Endothelial cell of coronary artery (primary cell): ENCODE measurements at places on chromosomes 2 and 18. TPM values are rescaled to one million over a fixed set of nuclear protein-coding genes. Genes with fewer than 3 reads are reported as not detected.

The BCL2 gene
- 1.0 and 2.2 TPM in 2 replicates for total RNA-seq

The CAPN14 gene
- under 0.01 and 0.09 TPM in 2 replicates for total RNA-seq

The SIX2 gene
- under 0.01 and 4.4 TPM in 2 replicates for total RNA-seq

The UGT1A6 gene
- total RNA-seq, result not detected in 2 replicates

The EFHD1 gene
- 0.47 TPM in 1 of 2 replicates, not detected in the other for total RNA-seq

The UPP2 gene
- total RNA-seq, result not detected in 2 replicates

The LRP1B gene
- total RNA-seq, result 0.09 and 0.18 TPM in 2 replicates

The TPO gene
- total RNA-seq, result not detected in 2 replicates

The OR6B2 gene
- not detected in 2 replicates for total RNA-seq

The SLC5A7 gene
- not detected in 2 replicates for total RNA-seq

The PUS10 gene
- total RNA-seq, result 6.5 and 7.5 TPM in 2 replicates

The NGEF gene
- 0.09 and 1.5 TPM in 2 replicates for total RNA-seq

The DNAH6 gene
- total RNA-seq, result under 0.01 and 0.09 TPM in 2 replicates

The SOCS6 gene
- total RNA-seq, result 21.1 and 22.6 TPM in 2 replicates

The SPHKAP gene
- total RNA-seq, result not detected in 2 replicates

The PDE11A gene
- total RNA-seq, result under 0.01 and 0.09 TPM in 2 replicates

The PELI1 gene
- 17.3 and 26.4 TPM in 2 replicates for total RNA-seq

The GLI2 gene
- total RNA-seq, result under 0.01 and 0.38 TPM in 2 replicates

The OTOS gene
- total RNA-seq, result not detected in 2 replicates

The CIB4 gene
- not detected in 2 replicates for total RNA-seq

The PAIP2B gene
- total RNA-seq, result 0.54 and 0.85 TPM in 2 replicates

The TMEFF2 gene
- total RNA-seq, result not detected in 2 replicates
